ENCODE measurements at places on chromosomes 5 and 9.
A peak's percentile ranks its signal among the peaks of the same experiment; 100 is the strongest.

DNA sequence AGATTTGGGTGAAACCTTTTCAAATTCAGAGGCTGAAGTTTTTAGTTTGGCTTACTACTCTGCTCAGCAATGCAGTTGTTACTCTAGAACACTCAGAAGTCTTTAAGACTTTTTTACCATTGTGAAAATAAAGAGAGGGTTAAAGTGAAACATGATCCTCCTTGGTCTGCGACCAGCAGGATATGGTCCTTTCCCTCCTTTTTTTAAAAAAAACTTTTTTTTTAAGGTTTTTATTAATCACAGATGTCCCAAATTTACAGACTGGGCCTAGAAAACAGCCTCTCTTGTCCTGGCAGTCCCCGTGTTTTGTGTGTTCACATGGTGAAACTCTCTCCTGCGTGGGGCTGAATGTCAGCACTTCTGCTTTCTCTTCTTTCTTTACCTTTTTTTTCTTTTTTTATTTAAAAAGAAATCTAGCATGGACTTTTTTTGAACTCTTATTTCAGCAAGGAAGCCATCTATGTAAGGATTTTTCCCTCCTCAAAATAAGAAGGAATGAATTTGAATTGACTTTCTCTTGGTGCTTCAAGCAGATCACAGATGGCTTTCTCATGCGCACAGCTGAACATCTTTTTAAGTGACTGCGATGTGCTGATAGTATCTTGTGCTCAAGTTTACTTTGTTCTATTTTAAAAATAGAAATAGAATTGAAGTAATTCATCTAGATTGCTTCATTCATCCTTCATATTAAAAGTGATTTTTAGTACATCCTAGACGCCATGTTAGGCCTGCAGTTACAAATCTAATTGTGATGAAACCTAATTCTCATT lies 128.7 kb upstream of the OTULINL start:
- DNase-seq = no peak

- no peak for DNase-seq
These were observed 243.8 kb downstream of the CSNK1G3 start for GRCh38 chr5:123755653-123756317.

DNA sequence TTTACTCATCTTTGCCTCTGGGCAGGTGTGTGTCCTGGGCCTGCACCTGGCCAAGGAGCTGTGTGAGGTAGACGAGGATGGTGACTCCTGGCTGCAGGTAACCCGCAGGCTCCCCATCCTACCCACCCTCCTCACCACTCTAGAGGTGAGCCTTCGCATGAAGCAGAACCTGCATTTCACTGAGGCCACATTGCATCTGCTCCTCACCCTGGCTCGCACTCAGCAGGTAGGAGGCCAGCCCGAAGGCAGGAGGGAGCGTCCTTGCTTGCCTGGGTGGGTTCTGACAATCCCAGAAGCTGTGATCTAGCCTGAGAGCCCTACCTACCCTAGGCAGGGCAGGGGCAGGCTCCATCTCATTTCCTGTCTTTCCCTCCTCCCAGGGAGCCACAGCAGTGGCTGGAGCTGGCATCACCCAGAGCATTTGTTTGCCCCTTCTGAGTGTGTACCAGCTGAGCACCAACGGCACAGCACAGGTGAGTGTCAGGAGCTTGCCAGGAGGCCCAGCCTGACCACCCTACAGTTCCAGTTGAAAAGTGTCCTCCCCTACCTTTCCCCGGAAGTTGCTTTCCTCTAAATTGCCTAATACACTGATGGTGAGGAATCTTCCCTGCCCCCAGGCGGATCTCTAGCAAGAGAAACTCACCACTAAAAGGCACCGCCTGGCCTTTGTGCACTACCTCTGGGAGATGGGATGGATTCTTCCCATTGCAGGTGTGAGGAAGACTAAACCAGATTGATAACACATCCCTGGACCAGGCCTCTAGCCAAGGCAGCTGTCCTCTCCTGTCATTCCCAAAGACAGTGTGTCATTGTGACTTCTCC lies 26.4 kb downstream of the SH3GLB2 start:
- no peak for DNase-seq

GRCh38 chr9:133535306-133535877 lies 888 bp downstream of the ADAMTSL2 start:
- DNase-seq = no peak

GRCh38 chr9:132769906-132770769 lies 99.9 kb downstream of the GTF3C4 start:
- peak; percentile 84 for DNase-seq

GRCh38 chr9:98109052-98109451 lies 10.0 kb downstream of the TRIM14 start:
- DNase-seq = no peak

DNA sequence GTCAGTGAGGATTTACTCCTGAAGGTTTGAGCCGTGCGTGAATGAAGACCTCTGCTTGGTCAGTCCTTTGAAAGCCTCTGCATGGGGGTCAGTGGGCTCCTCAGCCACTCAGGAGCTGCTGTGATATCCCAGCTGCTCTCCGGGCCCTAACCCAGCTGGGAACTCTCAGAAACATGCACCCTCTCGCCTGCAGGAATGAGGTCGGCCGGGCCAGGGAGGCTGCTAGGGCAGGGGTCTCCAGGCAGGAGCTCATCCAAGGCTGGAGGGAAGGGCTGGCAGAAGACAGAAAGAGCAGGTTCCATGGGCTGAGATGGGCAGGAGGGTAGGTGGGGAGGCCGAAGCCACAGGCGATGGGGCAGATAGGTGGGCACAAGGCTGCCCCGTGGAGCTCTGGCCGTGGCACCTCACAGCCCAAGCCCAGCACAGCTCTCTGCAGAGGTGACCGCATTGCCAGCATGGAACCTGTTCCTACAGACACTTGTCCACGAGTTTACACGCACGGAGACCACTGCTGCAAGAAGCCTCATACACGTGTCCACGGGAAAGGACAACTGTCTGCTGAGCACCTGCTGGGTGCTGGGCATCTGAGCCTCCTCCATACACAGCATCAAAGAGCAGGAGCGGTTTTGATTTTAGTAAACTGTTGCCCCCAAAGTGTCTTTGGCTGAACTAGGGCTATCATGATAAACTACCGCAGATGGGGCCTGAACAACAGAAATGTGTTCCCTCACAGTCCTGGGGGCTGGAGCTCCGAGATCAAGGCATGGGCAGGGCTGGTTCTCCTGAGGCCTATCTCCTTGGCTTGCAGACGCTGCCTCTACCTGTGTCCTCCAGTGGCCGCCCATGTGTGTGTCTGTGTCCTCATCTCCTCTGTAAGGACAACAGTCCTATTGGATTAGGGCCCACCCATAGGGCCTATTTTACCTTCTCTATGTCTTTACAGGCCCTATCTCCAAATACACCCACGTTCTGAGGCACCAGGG lies 85.2 kb upstream of the ADAMTS2 start:
- no peak for DNase-seq

- DNase-seq = no peak
These were observed 367.3 kb upstream of the C9orf72 start for GRCh38 chr9:27940535-27940934.

- no peak for DNase-seq
These were observed 112.8 kb upstream of the HMHB1 start for GRCh38 chr5:143699121-143699520.

- no peak for DNase-seq
These were observed 142.0 kb upstream of the RGMB start for GRCh38 chr5:98631311-98632054.

- no peak for DNase-seq
These were observed 10.3 kb upstream of the SLC6A18 start for GRCh38 chr5:1214936-1215220.

- peak; percentile 48 for DNase-seq
These were observed 17.6 kb upstream of the SNX2 start for GRCh38 chr5:122757285-122757684.

DNA sequence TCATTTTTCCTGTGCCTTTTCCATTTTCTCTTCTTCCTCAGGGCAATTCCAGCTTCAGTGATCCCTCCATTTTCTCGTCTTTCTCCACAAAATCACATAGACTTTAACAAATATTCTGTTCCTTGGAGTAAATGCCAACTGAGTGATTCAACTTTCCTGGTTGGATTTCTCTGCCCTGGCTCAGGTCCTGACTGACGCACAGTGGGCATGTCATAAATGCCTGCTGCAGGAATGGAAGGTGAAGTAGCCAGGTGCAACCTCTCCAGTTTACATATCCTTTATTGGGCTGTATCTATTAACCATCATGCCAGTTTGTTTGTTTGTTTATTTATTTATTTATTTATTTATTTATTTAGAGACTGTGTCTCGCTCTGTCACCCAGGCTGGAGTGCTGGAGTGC lies 95.1 kb downstream of the MEF2C start:
- no peak for DNase-seq

- no peak for DNase-seq
These were observed 148.6 kb upstream of the PPP1R26 start for GRCh38 chr9:135330685-135331590.

DNA sequence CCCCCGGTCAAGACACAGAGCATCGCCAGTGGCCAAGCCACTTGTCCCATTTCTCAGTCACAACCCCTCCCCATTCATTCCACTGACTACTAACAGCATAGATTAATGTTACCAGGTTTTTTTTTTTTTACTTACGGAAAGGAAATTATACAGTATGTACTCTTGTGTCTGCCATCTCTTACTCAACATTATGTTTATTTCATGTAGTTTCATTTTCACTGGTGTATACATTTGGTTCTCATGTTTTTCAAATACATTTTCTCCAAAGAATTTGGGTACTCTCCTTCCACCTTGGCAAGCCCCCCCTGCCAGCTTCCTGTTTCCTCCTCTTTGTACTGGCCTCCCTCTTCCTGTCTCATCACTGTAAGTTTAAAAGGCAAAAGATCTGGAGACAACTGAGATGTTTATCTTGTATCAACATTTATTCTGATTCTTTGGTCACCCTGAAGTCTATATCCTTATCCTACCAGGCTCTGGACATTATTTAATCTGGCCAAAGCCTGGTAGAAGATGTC lies 207.3 kb downstream of the SAXO1 start:
- no peak for DNase-seq

- no peak for DNase-seq
These were observed 58.4 kb downstream of the UGCG start for GRCh38 chr9:111955048-111955447.

GRCh38 chr5:32326216-32326772 lies 13.6 kb upstream of the MTMR12 start:
- DNase-seq = no peak

DNA sequence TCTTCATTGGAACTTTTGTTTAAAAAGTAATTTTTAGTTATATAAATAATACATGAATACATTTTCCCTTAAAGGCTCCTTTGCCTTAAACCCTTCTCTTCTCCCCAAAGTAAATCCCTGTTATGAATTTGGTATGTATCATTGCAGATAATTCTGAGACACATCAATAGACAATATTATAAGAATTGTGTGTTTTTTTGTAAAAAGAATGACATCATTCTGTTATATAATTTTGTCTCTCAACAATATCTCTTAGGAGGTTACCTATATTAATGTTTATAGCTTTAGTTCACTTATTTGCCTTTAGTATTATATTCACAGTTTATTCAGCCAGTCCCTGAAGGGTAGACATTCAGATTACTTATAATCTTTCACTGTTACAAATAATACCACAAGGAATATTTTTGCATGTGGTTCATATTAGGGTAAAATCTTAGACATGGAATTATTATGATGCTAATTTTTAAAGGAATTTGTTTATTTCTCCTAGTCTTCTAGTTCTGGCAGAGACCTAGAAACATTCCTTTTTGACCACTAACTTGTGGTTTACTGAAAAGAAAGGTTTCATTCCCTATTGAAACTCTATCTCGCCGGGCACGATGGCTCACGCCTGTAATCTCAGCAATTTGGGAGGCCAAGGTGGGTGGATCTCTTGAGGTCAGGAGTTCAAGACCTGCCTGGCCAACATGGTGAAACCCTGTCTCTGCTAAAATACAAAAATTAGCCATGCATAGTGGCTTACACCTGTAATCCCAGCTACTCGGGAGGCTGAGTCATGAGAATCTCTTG lies 105.6 kb downstream of the KCTD16 start:
- no peak for DNase-seq

GRCh38 chr5:37043693-37044092 lies 167.1 kb downstream of the NIPBL start:
- DNase-seq = no peak

DNA sequence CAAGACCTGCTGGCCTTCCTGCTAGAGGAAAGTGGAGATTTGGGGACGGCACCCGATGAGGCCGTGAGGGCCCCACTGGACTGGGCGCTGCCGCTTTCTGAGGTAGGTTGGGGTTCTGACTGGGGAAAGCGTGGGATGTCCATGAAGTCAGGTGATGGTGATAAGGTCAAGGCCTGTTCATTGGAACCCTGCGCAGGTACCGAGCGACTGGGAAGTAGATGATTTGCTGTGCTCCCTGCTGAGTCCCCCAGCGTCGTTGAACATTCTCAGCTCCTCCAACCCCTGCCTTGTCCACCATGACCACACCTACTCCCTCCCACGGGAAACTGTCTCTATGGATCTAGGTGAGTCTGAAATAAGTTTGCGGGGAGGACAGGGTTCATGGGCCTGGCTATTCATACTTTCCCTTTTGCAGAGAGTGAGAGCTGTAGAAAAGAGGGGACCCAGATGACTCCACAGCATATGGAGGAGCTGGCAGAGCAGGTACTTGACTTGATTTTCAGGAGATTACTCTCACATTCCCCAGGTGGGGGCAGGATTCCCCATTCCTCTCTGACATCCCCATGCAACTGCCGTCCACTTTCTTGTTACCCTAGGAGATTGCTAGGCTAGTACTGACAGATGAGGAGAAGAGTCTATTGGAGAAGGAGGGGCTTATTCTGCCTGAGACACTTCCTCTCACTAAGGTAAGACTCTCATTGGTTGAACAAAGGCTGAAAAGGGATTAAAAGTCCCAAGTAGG lies 505 bp downstream of the CREB3 start:
- DNase-seq = no peak

- no peak for DNase-seq
These were observed 164.3 kb downstream of the MTRR start for GRCh38 chr5:8033261-8033660.

DNA sequence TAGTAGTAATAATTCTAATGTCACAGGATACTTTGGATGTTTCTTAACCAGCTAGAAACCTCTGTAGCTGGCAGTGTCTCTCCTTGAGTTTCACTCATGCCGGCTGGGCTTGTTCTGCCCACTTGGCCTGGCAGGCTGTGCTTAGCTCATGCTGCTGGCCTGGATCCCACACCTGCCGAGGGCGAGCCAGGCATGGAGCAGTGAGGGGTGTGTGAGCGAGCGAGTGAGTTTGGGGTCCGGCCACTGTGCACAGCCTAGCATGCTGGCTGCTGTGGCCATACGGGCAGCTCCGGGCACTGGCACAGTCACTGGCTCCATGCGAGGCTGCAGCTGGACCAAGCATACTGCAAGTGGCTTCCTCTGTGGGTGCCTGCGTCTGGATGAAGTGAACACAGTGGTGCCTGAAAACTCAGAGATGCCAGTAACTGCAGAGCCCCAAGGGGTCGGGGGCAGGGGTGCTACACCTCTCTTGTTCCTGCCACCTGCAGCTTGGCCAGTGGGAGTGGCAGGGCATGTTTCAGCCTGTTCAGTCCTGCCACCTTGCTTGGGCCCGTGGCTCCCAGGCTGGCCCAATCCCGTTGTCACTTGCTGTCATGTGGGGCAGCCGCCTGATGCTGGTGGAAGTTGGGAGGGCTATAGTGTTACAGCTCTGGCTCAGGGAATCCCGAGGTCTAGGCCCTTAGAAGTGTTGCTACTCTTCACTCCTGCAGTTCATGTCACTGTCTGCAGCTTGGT lies 9.9 kb downstream of the FSD1L start:
- no peak for DNase-seq

Measured in GM06990 (cell line).